Activated CD4-positive, alpha-beta T cell treated with anti-CD3 and anti-CD28 coated beads, Interleukin-2, amount 50 U/mL, for 1 hour (primary cell): ENCODE measurements at places on chromosomes 7 and 10.

DNA sequence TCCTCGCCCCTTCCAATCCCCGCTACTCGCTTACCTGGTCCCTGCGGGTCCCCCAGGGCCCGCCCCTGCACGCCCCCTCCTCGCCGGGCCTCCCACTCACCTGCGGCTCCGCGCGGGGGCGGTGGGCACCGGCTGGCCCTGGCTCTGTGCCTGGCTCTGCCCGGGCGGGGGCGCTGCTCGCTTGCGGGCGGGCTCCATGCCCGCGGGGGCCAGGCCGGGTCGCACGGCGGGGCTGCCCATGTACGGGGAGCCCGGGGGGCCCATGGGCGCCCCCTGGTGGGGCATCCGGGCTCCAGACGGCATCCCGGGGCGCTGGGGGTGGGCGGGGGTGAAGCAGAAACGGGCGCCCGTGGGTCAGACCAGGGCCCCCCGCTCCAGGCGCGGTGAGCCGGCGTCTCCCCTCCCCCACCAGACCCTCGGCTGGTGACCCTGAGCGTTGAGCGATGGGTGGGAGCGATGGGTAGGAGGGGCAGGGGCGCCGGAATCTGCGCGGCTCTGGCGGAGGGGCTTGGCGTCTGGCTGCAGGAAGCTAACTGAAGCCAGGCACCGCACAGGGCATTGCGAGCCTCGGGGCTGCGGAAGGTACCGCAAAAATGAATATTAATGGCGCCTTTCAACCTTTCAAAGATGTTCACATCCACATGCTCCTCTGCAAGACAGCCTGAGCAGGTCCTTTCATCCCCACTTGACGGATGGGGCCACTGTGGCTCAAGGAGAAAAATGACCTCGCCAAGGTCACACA is 3.0 kb downstream of the SMARCD3 start:
- peak; percentile 63 for DNase-seq

GRCh38 chr10:36265741-36266140 is 623.6 kb upstream of the FZD8 start:
- DNase-seq = no peak

- DNase-seq = no peak
Measured at GRCh38 chr10:69850440-69850839, 48.7 kb downstream of the COL13A1 start.

DNA sequence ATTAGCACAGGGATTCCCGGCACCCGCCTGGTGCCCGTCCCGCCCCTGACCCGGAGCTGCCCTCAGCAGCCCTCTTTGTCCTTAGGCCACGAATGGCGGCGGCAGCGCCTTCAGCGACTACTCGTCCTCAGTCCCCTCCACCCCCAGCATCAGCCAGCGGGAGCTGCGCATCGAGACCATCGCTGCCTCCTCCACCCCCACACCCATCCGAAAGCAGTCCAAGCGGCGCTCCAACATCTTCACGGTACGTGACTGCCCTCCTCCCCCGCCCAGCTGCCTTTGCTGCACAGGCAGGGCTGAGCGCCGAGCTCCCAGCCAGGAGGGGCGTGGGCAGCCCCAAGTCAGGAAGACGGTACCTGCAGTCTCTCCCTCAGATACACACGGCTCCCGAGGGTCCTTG is 33.6 kb downstream of the AGAP3 start:
- DNase-seq = no peak

DNA sequence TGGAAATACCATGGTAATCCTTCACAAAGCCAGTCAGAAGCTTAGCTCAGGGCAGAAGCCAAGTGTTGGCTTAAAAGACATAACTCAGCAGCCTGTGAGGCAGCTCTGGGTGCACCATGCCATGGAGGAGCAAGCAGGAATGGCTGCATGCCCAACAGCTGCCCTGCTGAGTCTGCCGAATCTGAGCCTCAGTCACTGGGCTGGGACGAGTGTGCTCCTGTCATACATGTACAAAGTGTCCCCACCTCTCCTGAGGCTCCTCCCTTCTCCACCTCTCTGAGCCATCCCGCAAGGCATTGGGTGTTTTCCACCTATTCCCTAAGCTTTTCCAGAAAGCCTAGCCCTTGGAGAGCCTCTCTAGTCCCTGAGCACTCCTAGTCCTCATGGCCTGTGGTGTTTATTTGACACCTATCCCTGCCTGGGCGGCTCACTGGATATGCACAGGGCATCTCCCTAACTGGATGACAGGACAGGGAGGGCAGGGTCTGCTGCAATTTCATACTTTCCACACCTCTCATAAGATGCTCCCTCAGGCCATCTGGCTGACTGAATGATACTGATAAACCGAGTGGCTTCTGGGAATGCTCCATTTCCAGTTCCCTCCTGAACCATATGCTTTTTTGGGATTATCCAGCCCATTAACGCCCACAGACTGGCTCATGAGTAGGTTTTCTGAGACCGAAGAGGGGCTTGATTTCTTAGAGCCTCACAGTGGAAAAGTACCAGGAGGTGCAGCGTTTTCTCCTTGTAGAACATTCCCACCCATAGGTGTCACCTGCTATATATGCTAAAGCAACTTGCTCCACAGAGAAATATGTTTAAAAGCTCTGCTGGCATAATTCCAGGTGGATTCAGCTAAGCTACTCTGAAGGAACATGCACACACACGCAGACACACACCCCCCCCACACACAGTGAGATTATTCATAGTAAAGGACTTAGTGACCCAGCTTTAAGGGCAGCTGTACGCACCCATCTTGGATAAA is 199.3 kb downstream of the SNX10 start:
- no peak for DNase-seq

DNA sequence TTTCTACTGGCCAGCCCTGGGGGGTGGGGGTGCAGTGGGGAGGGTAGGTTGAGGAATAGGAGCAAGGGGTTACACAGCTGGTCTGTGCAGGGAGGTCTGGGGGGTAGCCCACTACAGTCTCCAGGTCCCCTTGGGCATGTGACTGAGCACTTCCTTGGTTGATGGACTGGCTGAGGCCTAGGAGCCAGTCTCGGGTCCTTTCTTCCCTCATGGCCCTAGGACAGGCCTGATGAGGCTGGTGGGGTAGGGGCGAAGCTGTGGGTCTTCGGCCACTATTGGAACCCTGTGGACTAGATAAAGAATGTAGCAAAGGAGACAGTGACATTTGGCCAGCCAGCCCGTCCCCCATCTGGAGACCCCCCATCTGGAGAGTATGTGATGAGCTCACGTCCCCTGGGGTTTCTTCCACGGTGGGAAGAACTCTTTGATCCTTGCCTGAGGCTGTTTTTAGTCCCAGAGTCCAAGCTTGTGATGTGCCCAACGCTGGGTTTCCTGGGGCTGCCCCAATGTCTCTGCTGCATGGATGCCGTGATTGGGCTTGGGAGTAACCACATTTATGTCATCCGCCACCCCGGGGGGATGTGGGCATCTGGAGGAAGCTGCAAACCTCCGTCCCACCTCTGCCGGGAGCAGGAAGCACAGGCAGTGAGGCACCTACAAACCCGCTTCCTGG is 20.7 kb downstream of the FAM241B start:
- DNase-seq = no peak

- DNase-seq = no peak
Measured at GRCh38 chr7:47232751-47233412, 349.0 kb downstream of the TNS3 start.

- DNase-seq = no peak
Measured at GRCh38 chr10:60962946-60963345, 19.0 kb upstream of the RHOBTB1 start.

DNA sequence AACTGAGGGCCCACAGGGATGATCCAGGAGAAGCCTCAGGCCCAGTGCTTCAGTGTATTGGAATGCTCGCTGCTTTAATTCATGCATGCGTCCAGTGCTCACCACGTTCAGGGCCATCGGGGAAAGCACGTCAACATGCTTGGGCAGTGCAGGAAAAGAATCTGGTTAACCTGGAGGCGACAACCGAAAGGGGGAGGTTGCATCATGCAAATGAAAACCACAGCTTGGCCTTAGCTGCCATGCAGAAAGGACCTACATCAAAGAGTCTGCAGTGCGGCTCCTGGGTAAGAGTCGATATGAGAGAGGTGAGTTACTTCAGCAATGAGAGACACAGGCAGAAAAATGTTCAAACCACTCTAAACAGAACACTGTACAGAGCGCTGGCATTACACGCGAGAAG is 440.1 kb downstream of the KCNMA1 start:
- no peak for DNase-seq

GRCh38 chr10:5317547-5318107 is 47.1 kb upstream of the UCN3 start:
- DNase-seq = peak; percentile 18

GRCh38 chr7:10821156-10821555 is 152.5 kb upstream of the PHF14 start:
- DNase-seq = no peak

- DNase-seq = no peak
Measured at GRCh38 chr7:11170863-11171568, 197.3 kb downstream of the PHF14 start.

DNA sequence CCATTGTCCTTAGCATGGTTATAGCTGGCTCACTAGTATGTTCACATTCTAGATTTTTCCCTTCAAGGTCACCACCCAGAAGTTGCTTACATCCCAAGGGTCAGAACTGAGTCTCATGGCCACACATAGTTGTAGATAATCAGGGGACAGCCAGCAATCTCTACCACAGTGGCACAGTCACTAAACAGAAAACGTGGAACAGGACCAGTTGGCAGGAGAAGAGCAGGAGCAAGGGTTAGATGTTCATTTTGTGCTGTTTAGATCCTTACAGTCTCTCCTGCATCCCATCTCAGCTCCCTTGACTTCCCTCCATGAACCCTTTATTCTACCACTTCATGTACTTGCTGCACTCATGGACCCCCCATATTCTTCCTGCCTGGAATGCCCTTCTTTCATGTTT is 73.9 kb downstream of the LRMDA start:
- DNase-seq = no peak

- no peak for DNase-seq
Measured at GRCh38 chr7:98265841-98266271, 13.8 kb upstream of the TECPR1 start.
